ENCODE measurements at places on chromosomes 7 and 10. TPM values are rescaled to one million over a fixed set of nuclear protein-coding genes. Genes with fewer than 3 reads are reported as not detected.

DNA sequence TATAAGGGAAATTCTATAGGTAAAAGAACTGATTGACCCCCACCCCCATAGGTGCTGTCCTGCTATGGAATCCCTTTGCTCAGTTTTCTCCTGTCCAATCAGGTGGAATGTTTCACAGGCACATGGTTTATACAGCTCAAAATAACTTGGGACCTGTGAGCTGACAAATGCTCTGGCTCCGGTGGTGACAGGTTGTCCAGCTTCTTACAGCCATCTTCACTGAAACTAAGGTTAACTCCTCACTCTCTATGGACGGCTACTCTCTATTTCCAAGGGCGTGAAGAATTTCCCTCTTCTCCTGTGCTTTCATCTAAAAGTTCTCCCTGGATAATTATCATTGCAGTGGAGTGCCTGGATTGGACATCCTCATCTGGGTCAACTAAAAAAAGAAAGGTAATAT is at the start of gene MYPN:
MYPN (plus strand) TSS at position 158 of the 400 bp plus-strand sequence. CDS start 11,951 bp downstream, outside the sequence.
- DNase-seq, result no peak

SPDYE11 gene
- not detected for total RNA-seq

DNA sequence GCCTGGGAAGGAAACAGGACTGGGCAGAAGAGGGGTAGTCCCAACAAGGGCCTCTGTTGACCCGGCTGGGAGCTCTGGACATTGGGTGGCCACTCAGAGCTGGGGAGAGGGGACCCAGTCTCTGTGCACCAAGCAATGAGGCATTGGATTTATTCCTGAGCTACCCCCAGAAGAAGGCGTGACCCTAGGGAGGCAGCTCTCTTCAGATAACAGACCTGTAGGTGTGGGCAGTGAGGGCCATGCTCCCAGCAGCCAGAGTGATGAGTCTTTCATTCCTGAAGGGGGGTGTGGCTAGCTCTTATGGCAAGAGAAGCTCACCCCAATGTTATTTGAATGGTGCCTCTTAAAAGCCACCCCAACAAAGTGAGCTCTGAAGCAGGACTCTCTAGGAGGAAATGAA is 20.4 kb downstream of the TEX36 start:
- DNase-seq, result peak; percentile 3

DNA sequence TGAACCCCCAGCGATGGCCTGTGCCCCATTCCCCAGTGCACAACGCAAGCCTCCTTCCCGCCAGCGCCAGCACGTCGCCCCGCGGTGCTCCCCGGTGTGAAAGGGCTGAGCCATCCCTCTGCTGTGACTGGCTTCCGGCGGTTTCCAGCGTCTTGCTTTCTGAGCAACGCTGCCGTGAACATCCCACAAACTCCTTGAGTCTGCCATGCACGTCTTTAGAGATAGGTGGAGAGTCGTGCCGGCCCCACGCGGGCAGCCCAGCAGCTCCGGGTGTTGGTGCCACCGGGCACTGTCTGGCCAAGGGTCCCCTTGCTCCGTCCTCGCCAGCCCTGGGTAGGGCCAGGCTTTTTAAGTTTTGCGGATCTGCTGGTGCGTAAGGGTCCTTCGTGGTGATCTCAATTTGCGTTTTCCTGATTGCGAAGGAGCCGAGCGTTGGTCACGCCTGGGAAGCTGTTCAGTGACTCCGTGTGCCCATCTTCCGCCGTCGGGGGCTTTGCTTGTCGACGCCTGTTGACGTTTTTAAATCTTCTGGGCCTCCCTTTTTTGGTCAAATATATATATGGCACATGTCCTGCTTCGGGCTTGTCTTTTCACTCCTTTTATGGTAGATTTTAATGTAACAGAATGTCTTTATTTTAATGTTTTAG is 70.6 kb downstream of the FOXL3 start:
- no peak for DNase-seq

DNA sequence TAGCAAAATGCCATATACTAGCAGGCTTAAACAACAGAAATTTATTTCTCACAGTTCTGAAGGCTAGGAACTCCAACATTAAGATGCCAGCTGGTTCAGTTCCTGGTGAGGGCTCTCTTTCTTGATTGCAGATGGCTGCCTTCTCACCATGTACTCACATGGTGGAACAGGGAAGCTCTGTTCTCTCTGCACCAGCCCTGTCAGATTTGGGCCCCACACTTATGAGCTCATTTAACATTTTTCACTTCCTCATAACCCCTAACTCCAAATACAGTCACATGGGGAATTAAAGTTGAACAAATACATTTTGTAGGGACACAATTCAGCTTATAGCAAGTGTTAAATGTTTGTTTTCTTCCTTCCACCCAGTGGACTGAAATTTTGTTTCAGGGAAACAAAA is 218.6 kb upstream of the TAC1 start:
- DNase-seq, result no peak

- DNase-seq, result no peak
Measured at GRCh38 chr7:17171427-17171826, 127.0 kb upstream of the AHR start.

DNA sequence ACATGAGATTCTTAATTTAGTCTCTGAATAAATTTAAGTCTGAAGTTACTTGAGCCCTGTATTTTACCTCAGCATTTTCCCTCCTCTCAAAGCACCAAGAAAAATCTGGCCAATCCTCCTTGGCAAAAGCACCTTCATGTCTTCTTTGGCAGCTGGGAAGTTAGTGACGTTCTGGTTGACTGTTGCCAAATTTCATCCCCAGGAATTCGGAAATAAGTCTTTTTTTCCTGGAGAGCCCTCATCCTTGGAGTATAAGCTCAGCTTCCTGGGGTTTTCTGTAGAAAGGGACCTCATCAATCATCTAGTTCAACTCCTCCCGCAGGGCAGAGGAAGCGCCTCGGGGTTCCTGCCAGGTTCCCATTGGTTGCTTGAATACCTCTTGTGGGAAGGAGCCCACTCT is 377.6 kb downstream of the PHTF2 start:
- DNase-seq, result no peak
